ENCODE measurements at places on chromosomes 16 and 17.

DNA sequence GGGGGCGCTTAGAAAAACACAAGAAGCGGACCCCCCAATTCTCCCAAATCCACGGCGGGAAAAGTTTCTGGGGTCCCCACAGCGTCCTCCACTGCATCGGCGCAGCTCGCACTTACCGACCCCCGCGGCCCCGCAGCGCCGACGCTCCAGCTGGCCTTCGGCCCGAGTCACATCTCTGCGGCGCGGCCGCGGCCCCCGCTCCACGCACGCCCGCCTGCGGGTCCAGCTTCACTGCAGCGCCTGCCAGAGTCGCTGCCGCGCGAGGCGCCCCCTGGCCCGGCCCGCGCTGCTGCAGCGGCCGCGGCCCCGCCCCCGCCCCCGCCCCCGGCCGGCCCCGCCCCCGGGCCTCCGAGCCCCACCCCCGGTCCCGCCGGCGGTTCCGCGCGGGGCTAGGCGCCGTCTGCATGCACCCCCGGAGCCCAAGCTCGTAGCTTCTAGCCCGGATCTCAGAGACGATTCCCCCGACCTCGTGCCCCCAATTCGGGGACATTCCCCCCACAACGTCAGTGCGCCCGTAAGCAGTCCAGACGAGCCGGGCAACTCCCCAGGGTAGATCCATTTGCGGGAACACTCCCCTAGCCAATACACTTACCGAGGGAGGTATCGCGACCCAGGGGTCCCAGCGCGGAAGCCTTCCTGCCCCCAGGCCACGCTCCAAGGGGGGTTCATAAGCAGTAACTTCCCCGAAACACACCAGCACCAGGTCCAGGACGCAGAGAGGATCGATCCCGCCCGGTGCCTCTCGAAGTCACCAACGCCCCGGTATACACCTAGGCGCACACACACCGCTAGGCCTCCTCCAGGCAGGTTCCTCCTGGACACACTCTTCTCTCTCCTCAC lies at the start of gene GPRC5B:
TSS of gene GPRC5B (minus strand) at position 238 of the 840 bp plus-strand sequence. CDS start 12,003 bp downstream, outside the sequence.
- peak; percentile 56 for DNase-seq

GRCh38 chr17:16870253-16871245 lies 101.4 kb downstream of the TNFRSF13B start:
- no peak for DNase-seq

- no peak for DNase-seq
Observed at GRCh38 chr17:20281860-20282259, 185.5 kb downstream of the LGALS9B start.

DNA sequence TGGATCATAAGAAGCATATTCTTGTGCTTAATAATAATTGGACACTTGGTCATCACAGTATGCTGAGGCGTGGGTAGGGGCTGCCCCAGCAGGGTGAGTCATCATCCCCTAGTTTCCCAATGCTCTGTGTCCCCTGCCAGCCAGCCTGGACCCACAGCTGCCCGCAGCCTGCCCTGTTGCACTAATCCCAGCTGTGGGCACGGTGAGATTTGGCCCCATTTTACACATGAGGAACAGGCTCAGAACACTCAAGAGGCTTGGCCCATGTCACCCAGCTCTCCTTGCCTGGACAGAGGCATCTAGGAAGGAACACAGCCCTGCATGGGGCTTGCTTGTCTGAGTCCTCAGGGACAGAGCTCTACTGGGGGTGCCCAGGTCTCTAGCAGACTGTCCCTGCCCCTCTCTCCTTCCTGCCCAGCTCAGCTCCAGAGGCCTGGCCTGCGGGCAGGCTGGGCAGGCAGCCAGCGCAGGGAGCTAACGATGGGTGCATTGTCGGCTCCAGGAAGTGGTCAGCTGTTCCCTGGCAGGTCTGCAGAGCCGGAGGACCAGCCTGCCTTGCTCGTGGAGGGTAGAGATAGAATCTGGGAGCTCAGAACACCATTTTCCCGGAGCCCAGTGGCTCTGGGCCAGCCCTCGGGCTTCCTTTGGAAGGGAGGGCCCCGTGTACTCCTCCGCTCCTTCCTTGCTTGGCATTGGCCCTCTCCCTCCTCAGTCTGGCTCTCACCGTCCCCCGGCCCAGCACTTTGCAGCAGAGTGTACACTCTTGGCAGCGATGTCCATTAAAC lies 189.4 kb downstream of the RAB11FIP4 start:
- no peak for DNase-seq

DNA sequence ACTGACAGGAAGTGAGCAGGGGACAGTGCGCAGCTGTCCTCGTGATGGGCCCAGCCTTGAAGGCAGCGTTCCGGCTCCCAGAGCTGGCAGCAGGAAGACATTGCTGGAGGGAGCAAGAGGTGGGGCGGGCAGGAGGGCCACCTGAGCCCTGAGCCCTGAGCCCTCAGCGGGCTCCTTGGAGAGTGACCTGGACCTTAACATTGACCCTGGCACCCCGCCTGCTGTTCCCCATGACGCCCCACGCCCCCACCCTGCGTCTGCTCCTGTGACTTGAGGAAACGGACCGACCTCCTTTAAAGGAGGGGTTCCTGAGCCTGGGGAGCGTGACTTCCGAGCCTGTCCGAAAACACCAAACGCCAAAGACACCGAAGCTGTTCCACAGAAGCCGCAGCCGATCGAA lies 25.1 kb upstream of the ENPP7 start:
- no peak for DNase-seq
